ENCODE measurements at places on chromosomes 2 and 18.
A peak's percentile ranks its signal among the peaks of the same experiment; 100 is the strongest.

GRCh38 chr2:75480971-75481836, 79.5 kb downstream of the EVA1A start:
- DNase-seq, result no peak

GRCh38 chr2:41119489-41119888, 667.6 kb upstream of the SLC8A1 start:
- no peak for DNase-seq

DNA sequence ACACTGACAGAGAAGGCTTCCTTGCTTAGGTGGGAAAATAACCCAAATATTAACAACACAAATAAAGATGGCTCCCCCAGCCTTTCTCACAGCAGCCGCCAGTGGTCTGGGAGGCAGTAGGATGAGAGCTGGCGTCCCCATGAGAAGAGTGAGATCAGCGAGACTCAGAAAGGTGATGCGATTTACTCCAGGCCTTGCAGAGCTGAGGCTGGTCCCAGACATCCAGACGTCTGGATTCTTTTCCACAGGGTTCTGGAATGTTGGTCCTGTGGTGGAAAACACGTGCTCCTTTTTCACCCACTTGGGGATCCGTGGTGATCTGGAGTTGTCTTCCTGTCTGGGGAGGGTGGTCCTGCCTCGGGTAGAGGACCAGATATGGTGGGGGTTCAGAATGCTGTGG, 190.6 kb downstream of the CTIF start:
- DNase-seq, result peak; percentile 54

- no peak for DNase-seq
Measured at GRCh38 chr18:37846996-37847395, 281.4 kb upstream of the CELF4 start.

DNA sequence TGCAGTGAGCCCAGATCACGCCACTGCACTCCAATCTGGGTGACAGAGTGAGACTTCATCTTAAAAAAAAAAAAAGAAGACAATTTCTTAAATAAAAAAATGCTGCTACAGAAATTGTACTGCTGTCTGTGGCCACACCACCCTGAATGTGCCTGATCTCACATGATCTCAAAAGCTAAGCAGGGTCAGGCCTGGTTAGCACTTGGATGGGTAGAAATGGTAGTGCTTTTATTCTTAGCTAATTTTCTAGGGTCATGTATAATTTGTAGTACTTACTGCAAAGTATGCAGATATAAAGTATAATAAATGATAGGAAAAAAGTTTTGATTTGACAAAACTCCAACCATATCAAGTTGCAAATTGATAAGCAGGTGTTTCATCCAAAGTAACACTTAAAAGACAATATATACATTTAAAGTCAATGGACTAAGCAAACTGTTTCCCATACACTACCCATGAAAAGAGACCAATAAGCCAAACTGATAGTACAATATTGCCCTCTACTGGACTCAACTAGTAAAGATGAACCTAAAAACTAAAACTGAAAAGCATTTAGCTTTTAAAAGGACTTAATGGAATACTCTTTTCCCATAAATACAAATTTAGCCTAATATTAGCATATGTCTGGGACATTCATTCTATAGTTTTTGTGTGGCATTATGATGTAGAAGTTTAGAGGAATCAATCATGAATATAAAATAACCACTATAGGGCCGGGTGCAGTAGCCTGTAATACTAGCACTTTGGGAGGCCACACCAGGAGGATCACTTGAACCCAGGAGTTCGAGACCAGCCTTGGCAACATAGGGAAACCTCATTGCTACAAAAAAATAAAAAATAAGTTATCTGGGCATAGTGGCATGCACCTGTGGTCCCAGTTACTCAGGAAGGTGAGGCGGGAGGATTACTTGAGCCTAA, 18.6 kb upstream of the PEX13 start:
- DNase-seq, result no peak

GRCh38 chr2:96772903-96773671, 12.4 kb downstream of the CNNM4 start:
- no peak for DNase-seq

DNA sequence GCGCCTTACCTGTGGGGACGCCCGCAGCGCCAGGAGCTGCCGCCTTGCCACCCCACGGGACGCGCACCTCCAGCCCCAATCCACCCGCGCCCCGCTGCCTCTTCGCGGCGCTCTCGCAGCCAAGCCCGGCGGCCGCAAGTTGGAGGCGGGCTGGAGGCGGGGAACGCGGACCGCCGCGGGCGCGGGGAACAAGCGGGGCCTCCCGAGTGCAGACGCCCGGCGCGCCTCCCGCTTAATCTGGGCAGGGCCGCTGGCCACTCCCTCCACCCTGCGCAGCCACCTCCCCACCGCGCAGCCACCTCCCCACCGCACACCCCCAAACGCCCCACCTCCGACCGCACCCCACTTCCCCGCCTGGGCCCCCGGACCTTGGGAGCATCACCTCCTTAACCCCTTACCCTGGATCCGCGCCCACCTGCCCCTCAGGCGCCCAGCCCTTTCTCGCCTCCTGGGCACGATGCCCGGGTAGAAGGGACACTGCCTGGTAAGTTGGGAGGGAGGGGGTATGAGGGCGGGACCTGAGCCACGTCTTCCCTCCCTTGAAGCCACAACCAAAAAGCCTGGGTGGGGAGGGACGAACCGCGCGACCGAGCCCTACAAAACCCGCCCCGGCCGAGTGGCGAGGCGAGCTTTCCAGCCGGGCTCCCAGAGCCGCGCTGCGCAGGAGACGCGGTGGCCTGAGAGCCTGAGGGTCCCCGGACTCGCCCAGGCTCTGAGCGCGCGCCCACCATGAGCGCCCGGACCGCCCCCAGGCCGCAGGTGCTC, at the start of the genes COL4A3 and COL4A4:
COL4A3 (plus strand) TSS at position 627 of the 765 bp plus-strand sequence; CDS start at position 730, 103 bp downstream.
COL4A4 (minus strand) TSS at position 208 of the 765 bp plus-strand sequence. CDS start 16,722 bp downstream, outside the sequence.
- no peak for DNase-seq

DNA sequence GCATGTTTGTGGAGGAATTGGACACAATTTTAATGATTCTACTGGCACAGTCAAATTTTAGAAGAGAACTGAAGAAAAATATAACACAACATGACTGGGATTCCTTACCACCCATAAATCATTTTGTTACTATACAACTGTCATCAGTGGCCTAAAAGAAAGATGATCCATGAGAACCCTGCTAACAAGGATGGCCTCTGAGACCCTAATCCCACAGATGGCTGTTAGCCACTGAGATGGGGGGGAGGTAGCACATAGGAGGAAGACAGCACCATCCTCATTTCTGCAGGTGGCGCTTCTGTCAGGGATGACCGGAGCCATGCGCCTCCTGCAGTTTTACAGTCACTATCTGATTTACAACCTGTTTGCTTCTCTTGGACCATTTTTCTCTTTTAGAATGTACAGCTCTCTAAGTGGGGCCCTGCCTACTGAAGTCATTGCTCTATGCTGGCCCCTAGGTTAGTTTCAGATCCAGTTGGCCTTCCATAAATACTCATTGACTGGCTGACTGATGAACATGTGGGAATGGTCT, 279.8 kb downstream of the NAPG start:
- DNase-seq, result no peak

DNA sequence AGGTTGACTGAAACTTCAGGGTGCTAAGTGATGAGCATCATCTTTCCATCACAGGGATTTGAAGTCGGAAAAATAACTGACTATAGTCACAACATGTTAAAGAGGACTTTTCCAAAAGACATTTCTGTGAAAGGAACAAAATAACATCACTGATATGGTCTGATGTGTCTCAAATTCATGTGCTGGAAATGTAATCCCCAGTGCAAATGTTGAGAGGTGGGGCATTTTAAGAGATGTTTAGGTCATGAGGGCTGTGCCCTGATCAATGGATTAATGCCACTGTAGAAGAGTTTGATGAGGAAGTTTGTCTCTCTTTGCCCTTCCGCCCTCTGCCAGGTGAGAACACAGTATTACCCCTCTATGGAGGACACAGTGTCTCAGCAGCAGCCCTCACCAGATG, 95.9 kb downstream of the INO80D start:
- no peak for DNase-seq
